ENCODE measurements at places on chromosomes 3 and 15.
A peak's percentile ranks its signal among the peaks of the same experiment; 100 is the strongest.

DNA sequence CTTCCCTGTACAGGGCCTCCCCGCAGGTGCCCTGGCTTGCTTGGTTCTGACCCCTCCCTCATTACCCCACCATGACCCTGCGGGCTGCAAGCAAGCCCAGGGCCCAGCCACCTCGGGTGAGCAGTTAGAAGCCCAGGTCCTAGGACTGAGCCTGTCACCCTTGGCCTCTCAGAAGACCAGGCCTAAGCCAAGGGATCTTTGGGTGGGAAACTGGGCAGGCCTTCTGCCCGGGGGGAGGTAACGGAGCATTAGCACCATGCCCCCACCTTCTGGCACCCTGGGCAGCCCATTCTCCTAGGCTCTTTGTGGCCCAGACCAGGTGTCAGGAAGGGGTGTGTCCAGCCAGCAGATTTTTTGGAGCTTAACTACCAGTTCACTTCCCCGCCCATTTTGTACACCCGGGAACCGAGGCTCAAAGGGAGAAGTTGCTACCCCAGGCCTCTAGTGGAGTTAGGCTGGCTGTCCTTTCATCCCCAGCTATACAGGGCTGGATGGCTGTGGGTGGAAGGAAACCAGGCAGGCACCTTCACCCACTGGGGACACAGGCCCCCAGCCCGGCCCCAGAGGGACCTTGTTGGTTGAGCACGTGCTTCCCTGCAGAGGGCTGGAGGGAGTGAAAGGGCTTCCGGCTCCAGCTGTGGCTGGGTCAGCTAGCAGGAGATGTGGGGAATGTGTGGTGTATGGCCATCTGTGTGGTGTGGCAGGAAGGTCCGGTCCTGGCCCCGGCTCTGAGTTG is 1.4 kb downstream of the CSK start:
- no peak for DNase-seq

- DNase-seq: no peak
Measured at GRCh38 chr3:191952609-191953008, 491.6 kb downstream of the PYDC2 start.

DNA sequence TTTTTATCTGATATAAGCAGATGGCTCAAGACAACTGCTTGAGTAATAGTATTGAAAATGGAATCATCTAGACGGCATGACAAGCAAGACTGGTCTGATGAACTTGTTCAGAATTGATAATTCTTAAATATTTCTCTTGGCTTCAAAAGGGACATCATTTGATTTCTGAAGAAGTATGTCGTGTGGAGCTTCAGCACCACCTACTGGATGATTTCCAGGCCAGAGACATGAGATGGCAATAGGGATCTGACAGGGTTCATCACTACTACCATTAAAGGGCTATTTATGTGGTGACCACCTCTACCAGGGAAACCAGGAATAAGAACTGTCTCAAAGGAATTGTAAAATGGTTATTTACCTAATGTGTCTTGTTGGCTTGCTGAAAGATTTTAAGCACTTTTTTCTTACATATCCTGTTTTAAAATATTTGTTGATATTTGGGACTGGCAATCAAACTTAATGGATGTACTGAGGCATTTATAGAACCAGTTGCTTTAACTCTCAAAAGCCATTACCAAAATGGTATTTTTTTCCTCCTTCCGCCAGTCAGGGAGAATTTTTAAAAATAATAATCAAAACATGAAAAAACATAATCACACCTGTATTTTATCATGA is 99.5 kb upstream of the FAM98B start:
- peak; percentile 9 for DNase-seq

DNA sequence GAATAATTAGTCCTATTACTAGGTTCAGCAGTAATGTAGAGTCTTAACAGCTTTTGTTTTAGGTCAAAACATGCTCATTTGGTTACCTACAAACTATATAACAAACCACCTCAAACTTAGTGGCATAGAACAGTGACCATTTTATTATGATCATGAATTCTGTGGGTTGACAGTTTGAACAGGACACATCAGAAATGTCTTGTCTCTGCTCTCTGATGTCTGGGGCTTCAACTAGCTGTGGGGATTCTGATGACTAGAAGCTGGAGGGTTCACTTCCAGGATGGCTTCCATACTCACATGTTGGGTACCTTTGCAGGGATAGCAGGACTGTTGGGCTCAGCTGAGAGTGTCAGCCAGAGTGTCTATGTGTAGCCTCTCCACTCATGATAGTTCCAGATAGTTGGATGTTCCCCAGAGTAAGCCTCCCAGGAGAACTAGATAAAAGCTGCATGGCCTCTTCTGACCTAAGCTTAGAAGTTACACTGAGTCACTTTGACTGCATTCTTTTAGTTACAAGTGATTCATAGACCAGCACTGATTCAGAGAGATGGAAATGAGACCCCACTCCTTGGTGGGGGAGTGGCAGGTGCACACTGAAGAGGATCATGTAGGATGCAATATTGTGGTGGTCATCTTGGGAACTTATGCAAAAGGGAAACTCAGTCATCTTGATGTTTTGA is 32.6 kb downstream of the PLCL2 start:
- no peak for DNase-seq

DNA sequence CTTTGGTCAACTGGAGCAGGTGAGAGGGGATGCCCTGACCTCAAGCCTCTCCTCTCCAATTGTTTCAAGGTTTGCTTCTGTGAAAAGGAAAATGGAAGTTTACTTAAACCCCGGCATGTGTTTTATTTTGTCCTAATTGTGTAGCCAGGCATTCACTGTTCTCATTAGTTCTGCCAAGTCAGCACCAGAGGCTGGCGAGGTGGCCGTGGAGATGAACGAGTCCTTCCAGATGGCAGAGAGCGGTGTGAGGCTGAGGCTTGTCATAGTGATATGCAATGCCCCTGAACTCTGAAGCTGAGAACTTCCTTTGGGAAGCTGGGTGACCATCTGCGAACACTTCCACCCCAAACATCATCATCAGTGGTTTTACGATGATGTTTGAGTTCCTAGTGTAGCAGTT is 199.6 kb downstream of the TJP1 start:
- no peak for DNase-seq

DNA sequence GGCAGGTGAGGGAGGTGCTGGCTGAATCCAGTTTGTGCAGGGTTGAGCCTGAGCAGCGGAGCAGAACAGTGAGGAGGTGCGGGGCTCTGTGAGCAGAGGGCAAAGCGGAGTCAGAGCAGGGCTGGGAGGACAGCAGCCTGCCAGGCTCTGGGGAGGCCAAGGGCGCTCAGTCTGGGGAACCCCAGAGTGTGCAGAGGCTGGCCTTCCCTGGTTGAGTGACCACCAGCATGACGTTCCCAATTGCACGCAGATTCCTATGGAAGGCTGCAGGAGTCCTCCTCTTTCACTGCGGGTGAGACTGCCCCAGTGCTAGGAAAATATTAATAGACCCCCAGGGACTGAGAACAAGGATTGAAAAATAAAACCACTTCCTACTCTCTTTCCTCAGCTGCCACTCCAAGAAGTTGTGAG is 13.2 kb downstream of the MRAS start:
- no peak for DNase-seq

DNA sequence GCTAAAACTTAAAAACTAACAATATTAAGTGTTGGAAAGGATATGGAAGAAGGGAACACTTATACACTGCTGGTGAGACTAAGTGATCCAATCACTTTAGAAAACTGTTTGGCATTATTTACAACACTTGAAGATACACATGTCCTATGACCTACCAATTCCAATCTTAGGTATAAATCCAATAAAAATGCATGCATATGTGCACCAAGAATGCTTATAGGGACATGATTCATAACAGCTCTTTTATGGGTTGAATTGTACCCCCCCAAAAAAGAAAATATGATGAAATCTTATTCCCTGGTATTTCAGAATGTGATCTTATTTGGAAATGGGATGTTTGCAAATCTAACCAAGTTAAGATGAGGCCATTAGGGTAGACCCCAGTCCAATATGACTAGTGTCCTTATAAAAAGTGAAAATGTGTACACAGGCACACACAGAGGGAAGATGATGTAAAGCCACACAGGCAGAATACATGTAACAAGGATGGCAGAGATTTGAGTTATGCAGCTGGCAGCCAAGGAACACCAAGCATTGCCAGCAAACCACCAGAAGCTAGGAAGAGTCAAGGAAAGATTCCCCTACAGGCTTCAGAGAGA is 15.3 kb downstream of the CCR8 start:
- DNase-seq: no peak

- DNase-seq: no peak
Measured at GRCh38 chr3:51953445-51953844, 1.7 kb upstream of the GPR62 start.

GRCh38 chr3:99599894-99600293 is 38.5 kb upstream of the COL8A1 start:
- no peak for DNase-seq

GRCh38 chr3:6791161-6791560 is 69.8 kb upstream of the GRM7 start:
- DNase-seq: no peak

- DNase-seq: no peak
Measured at GRCh38 chr3:48997714-48998637, 7.9 kb downstream of the P4HTM start.

DNA sequence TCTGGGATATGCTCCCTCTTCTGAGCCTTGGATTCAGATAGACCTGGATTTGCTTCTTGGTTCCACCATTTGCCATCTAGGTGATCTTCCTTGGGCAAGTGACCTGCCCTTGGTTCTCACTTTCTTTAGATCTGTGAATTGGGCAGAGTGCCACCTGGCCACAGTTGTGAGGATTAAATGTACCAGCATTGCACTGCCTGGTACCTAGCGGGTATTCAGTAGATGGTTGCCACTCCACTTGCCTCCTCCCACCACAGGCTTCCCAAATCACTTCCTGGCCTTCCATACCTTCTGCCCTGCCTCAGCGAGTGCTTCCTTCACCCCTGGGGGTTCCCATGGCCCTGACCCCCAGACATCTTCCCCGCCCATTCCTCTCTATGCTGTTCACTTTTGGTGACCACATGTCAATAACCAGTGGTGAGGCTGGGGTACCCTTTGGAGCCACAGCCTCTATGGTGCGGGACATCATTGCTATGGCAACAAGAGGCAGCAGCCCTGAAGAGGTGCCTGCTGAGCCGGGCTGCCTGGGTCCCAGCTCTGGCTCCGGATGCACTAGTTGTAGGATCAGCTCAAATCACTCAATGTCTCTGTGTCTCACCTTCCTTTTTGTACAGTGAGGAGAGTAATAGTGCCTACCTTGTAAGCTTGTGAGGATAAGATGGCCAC is 40.5 kb downstream of the CMTM7 start:
- no peak for DNase-seq

DNA sequence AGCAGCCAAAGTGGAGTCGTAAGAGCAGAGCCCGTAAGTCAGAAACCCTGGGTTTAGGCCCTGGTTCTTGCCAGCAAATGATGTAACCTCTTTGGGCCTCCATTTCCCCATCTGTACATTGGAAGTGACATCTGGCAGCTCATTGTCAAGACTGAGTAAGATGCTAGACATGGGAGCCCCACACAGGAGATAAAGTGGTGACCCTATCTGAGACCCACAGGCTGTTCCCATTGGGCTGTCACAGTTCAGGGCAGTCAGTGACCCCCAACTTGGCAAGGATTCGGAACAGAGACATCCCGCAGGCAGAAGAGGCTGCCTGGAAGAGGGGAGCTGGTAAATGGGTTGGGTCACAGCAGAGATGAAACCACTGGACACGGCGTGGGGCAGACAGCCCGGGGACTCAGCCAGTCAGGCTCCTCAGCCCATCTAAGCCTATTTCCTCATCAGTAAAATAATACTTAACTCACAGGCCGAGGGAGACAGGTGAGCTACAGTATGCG is 1.8 kb downstream of the CLN6 start:
- no peak for DNase-seq

DNA sequence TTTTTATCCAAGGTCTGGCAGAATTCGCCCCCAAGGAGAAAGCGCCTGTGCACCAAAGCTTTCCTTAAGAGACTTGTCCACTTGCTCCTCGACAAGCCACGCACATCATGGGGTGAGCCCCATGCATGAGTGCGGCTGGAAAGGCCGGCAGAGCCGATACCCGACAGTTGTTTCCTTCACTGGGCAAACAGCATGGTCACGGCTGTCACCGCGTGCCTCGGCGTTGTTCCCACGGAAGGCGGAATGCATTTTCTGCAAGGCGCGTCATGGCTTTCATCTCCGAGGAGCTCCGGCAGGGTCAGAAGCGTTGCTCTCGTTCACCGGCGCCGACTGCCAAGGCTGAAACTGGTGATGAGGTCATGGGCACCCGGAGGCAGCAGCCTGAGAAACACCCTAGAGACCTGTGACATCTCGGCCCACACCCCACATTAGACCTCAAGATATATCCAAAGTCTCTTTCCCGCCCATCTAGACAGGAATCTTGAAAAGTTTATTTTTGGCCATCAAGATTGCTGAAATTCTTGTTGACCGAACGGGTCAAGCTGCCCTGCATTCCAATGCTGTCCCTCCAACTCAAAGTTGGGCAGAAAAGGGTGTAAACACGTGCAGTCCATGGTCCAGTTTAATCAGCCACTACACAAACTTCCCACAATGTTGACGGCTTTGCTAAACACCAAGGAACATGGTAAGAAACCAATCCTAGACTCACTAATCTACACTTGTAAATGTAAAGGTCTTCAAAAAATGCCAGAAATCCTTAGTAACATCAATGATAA is 604 bp upstream of the TJP1 start:
- DNase-seq: peak; percentile 5

GRCh38 chr3:122679882-122680474 is 661 bp upstream of the PARP14 start:
- no peak for DNase-seq

DNA sequence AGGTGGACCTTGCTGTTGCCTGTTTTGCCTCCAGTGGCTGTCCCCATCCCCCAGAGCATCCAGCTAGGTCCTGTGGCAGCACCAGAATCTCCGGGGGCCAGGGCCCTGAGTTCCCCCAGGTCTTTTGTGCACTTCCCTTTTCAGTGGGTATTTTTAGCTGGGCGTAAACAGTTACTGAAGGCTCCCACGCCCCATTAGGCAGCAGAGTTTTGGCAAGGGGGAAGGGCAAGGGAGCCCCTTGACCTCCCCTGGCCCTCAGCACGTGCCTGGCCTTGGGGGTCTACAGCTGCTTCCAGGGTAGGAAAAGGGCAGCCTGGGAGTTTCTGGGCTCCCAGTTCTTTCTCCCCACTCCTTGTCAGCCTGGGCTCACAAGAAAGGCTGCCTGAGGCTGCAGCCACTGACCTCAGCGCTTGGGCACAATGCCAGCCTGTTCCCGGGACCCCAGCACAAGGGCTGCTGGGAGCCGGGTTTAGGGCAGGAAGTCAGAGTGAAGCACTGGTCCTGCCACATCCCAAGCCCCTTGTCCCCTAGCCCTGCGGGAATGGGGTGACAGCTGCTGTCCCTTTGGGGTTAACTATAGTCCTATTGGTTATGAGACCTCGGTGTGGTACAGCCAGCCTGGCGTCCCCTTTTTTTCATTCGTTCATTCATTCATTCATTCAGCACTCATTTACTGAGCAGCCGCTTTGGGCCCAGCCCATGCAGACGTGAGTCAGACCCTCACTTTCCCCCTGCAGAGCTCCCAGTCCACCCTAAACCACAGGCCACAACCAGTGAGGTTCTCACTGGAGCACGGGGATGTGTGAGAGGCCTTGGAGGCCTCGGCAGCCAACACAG is 8.4 kb downstream of the CSK start:
- DNase-seq: no peak

Measured in NT2/D1 (cell line).